Stimulated activated CD4-positive, alpha-beta T cell treated with anti-CD3 and anti-CD28 coated beads, Interleukin-4, amount 100 ng/mL, for 24 hours (primary cell): ENCODE measurements at places on chromosomes 11 and 22.

- no peak for DNase-seq
These were observed 5.9 kb downstream of the TPST2 start for GRCh38 chr22:26584010-26584409.

GRCh38 chr22:32660292-32660691 lies 141.2 kb upstream of the TIMP3 start:
- DNase-seq, result peak; percentile 53

DNA sequence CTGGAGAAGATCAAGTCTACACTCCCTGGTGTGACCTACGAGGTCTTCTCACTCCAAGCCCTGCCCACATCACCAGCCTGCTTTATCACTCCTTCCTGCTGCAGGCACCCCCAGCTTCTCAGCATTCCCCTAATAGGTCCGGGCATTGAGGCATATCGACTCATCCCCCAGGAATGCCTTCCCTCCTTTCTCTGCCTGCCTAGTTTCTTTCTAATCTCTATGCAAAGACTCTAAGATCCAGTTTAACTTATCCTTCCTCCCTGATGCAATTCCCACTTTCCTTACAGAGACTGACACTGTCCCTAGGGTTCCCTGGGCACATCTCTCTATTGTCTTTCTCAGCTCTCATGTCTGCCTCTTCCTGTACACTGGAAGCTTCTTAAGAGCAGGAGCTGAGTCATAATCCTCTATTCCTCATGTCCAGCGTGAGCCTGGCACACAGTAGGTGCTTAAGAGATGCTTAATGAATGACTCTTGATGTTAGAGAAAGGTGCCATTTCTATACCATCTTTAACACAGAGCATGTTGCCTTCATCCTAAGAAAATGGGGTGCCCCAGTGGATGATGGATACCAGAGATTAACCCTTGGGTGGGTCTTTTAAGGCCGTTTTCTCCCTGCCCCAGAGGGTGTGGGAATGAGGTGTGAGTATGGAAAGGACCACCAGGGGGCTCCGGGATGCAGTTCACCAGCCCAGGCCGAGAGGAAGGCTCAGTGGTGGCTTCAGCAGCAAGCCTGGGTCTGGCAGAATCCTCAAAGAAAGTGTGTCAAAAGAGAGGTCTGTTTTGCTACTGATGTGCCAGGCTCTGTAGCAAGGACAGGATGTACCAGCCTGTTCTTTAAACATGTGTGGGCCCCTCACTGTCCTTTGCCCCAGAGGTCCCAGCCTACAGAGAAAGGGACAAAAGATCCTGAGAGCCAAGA lies 34.7 kb downstream of the PARVA start:
- DNase-seq, result peak; percentile 12

DNA sequence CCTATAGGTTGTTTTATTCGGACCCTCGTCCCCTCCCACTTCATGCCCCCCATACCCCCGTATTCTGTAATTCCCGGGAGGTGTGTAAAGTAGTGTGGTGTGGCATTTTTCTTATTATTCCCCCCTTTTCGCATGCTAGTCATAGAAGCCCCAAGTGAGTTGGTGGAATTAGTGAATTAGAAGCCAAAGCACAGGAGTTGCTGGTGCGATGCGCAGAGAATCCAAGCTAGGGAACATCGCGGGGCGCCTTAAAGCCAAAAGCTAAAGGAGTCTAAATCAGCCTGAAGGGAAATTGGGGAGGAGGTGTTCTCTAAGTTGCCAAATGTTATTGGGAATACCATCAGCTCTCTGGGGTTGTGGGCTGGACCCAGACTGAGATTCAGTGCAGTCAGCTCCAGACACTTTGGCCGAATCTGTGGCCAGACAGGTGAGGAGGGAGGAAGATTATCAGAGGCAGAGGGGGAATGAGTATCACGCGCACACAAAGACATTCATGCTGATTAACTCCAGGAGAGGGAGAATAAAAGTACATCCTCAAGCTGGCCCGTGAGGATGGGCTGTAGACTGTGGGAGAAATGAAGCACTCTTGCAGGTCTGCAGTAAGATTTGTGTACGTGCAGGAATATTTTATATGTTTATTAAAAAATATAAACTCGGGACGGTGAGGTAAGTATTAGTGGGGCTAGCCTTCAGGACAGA lies 102.8 kb upstream of the HSD17B12 start:
- DNase-seq, result no peak

DNA sequence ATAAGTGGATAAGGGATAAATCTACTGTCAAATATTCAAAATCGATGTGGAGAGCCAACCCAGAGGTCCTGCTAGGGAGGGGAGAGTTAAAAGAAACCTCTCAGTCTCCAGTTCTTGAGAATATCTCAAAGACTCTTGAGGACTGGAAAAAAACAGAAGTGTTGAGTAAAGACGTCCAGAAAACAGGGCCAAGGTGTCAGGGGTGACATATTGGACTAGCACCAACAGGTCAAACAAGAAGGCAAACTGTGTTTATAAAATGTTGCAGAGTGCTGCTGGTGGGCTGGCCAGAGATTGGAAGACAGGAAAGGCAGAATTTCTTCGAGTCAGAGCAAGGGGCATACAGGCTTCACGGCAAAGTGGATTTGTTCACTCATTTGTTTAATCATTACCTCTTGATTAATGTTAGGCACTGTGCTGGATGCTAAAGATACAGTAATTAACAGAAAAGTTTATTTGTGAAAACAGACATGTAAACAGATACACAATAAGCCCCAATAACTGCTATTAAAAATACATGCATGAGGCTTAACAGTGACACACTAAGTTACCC lies 33.7 kb upstream of the SMPD1 start:
- DNase-seq, result no peak

DNA sequence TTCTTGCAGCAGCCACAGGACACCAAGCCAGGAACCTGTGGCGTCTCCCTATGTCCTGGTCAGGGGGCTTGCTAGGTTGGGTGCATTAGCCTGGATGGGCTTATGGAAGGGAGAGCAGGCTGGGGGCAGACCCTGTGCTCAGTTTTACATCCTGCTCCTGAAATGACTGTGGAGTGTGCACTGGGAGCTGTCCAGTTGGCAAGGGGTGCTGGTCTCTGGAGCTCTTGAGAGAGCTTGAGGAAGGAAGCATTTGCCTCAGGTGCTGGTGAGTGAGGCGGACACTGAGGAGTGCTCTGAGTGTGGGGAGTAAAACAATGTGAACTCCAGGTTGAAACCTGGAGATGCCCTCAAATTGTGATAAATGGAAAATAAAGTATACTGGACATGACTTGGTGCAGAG lies 3.4 kb downstream of the SCGB1D4 start:
- DNase-seq, result no peak

DNA sequence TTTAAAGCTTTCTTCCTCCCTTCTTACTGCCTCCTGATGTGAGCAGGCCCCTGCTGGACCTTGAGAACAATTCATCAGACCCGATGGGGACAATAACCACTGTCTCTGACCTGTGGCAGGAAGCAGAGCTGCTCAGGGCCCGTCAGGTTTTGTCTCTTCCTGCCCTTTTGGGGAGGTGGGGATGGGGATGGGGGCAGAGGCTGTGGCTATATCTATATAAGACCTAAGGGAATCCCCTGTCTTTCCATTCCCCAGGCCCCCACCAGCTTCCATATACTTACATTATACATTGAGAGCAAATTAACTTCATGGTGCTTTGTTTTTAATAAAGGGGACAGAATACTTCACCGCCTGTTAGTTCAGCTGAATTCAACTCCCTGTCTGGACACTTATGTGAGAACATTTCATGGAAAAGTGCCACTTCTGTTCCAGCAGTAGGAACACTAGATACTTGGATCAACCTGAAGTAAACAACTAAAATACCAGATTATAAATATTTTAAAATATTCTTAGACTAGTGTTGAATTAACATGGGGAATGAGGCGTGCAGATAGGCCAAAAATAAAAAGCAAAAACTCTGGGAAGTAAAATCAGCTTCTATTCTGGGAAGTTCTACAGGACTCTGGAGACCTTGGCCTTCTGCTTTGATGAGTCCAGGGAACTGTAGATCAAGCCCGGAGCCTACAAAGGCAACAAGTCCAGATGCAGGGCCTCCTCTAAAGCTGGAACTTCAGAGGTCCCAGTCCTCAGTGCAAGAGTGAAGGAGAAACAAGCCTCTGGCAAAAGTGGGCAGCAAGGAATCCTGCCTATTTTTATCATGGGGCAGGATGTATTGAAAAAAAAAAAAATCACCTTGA lies 11.1 kb downstream of the ZP1 start:
- no peak for DNase-seq

GRCh38 chr11:8218840-8219239 lies 44.8 kb downstream of the LMO1 start:
- DNase-seq, result no peak

GRCh38 chr22:46627806-46628482 lies 7.8 kb downstream of the GRAMD4 start:
- no peak for DNase-seq

- no peak for DNase-seq
These were observed 135.6 kb downstream of the ST3GAL4 start for GRCh38 chr11:126491092-126491491.

DNA sequence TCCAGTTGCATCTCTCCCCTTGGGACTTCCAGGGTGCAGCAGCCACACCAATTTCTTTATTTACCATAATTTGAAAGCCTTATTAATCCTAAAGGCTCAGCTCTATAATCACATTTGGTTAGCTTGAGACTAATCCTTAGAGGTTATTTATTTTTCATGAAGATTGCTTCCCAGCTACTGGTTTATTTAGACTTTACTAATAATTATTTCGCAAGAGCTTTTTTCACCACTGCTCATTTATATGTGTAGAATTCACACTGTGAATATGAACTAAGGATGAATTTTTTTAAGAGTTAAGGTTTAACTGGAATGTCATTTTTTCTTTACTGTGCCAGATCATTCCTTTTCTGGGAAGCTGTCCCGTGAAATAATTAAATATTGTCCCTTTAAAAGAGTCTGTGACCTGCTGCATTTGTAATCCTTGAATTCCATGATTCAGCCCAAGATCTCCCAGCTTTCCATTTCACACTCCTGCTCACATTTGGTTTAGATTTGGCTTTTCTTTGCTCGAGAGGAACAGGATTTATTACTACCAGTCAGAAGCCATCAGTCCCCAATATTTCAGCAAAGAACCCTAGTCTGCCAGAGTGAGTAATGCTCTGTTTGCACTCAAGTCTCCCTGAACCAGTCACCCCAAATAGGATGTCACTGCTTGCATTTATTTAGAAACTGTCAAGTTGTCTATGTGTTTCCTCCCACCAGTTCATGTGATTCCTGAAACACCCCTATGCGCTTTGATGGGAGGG lies 4.4 kb upstream of the CD44 start:
- DNase-seq, result no peak

- DNase-seq, result peak; percentile 59
These were observed 18.5 kb upstream of the FEZ1 start for GRCh38 chr11:125514336-125515101.

DNA sequence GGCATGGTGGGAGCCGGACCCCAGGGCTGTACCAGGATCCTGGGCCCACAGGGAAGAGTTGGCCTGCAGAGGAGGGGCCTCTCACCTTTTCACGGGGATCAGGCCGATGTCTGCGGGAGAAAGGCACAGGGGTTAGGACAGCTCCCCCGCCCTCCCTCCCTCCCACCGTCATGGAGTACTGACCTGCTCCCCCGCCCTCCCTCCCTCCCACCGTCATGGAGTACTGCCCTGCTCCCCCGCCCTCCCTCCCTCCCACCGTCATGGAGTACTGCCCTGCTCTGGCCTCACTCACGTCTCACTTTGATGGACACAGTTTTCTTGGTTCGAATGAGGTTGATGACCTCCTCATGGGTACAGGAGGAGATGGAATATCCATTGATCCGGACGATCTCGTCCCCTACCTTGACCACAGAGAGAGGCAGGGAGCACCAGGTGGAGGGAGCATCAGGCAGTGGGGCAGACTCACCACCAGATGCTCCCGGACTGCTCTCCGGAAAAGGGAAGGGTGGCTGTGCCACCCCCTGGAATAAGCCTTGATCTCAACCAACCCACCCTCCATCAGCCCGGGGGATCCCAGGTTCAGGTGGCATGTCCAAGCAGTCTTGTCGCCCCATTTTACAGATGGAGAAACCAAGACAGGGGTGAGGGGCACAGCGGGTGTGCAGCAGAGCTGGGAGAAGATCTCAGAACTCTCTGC lies 17.1 kb downstream of the USH1C start:
- DNase-seq, result no peak

DNA sequence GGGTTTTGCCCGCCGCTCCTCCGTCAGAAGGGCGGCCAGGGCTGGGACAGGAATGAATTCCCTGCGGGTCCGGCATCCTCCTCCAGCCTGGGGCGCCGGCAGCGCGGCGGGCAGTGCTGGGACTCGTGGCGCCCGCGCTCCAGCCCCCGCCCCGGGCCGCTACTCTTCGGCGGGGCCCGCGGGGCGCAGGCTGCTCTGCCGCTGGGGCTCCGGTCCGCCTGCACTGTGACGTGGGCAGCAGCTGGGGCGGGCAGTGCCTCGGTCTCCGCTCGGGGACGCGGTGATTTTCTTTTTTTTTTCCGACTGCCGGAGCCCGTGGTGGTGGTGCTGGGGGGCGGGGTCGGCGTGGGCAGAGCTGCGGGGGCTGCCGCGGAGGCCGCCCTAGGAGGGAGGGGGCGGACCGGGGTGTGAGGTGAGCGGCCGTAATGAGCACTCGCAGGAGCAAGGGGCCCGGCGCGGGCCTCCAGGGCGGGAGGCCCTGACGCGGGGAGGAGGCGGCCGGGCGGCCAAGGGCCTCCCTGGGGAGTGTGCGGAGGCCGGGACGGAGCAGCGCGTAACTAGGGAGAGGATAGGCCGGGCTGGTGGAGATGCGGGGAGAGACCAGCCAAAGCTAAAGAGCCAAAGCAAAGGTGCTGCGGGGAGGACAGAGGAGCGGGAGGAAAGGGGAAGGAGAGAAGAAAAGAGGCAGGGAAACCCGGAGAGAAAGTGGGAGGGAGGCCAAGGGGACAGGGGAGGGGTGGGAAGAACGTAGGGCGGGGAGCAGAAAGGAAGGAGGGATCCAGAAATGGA lies 73.3 kb upstream of the ZBED5 start:
- DNase-seq, result peak; percentile 28

GRCh38 chr11:34250211-34250610 lies 107.6 kb downstream of the ABTB2 start:
- no peak for DNase-seq

- DNase-seq, result no peak
These were observed 44.2 kb downstream of the TRIM66 start for GRCh38 chr11:8638300-8638699.

DNA sequence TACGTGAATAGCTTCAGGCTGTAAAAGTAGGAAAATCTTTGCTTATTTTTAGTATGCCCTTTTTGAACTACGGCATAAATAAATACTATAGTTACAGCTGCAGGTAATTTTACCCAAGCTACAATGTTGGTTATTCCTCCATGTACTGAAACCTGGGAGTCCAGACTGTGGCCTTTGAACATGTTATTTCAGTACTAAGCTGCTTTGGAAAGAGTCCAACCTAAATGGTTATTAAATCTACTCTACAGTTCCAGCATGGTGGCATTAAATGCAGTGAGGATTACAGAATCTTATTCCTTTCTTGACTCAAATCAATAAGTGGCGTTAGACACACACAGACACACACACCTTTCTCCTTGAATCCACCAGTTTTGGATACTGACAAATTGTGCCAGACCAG lies 165.1 kb downstream of the MSANTD4 start:
- DNase-seq, result no peak
